ENCODE measurements at places on chromosomes 7 and 10.

- DNase-seq: no peak
Measured at GRCh38 chr10:17729630-17730029, 22.4 kb upstream of the TMEM236 start.

DNA sequence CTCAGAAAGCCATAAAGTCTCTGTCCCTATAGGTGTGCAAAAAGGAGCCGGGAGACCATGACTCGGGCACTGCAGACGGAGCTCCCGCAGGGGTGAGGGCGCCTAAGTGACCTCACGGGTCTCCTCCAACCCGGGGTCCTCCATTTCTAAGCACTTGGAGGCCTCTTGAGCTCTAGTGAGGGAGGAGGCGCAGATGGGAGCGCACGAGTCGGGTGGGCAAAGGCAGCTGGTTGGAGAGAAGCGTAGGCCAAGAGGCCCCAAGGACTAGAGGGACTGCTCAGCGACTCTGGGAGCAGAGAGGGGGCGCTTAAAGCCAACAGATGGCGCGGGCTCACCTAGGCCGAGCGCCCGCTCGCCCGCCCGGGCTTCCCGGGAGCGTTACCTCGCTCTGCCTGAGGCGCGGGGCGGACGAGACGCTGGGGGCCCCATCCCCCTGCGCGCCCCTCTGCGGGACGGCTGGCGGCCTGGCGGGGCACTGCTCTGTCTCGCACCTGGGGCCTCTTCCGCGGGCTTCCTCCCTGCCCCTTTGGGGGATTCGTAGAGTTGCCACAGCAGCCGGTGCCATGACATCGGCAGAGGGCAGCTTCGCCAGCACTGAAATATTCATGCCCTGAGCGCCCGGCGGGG lies 523 bp upstream of the CDH23 start:
- peak; percentile 54 for DNase-seq

DNA sequence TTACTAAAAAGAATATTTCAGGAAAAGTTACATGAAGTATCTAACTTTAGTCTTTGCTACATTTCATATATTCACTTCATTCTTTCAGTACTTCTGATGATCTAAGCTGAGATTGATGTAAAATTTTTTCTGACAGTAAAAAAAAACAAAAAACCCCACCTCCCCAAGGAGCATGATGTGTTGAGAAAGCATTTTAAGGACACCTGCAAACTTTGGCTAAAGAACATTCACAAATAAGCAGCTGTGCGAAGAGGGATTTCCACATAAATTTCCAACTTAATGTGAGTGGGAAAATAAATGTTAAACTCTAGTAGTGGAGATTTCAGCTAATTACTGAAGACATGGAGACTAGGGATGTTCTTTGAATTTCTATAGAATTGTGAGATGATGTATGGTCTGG lies 35.5 kb downstream of the DLD start:
- DNase-seq: no peak

DNA sequence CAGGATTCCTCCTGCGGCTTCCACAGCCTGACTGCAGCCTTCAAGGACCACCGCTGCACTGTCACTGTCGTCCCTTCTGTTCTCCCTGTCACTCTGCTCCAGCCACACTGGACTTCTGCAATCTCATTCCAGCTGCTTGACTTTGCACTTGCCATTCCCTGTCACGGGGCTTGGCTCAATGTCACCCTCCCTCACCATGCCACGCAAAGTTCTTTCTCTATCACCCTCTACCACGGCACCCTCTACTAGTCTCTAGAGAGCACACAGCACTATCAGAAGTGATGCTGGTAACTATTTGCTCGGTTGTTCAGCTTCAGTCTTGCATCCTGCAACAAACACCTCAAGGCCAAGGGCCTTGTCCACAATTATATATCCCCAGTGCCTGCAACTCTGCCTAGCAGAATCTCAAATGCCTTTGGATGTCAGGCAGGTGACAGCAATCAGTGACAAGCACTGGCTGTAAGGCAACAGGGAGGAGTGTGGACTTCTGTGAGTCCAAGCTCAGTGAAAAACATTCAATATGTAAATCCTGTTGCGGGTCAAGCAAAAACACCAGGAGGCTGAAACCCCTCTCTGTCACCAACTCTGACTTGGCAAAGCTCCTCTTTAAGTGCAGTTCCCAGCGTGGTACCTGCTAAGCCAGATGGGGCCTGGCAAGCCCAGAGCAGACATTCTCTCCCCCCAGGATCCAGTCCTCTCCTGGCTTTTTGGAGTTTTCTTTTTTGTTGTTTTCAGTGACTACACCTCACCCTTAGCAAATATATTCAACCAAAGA lies 259.9 kb downstream of the FGFR2 start:
- DNase-seq: no peak

DNA sequence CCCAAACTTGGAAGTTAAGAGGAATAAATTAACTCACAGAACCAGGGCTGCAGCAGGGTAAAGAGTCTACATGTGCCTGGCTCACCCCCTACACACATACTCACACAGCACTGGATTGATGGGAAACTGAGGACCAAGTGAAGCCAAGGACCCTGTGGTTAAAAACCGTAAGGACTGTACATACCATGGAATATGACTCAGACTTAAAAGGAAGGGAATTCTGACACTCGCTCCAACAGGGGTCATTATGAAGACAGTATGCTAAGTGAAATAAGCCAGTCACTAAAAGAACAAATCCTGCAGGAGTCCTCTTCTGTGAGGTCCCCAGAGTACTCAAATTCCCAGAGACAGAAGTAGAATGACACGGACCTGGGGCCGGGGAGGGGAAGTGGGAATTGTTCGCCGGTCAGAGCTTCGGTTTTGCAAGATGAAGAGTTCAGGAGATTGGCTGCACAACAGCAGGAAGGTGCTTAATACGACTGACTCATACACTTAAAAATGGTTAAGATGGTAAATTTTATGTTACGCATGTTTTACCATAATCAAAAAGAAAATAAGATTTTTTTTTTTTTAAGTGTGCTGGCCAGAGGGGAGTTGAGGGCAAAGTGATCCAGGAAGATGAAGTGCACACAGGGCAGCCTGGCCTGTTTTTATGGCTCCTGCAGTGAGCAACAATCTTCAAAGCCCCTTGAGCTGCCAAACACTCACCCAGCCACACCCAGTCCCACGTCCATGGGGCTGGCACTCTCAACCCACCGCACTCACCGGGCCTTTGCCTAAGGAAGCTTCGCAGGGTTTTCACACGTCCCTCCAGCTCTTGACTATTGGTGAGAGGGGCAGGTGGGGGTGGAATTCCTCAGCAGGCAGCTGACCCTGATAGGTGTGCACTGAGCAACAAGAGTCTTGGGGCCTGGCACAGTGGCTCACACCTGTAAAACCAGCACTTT lies 26.4 kb downstream of the DRGX start:
- no peak for DNase-seq

DNA sequence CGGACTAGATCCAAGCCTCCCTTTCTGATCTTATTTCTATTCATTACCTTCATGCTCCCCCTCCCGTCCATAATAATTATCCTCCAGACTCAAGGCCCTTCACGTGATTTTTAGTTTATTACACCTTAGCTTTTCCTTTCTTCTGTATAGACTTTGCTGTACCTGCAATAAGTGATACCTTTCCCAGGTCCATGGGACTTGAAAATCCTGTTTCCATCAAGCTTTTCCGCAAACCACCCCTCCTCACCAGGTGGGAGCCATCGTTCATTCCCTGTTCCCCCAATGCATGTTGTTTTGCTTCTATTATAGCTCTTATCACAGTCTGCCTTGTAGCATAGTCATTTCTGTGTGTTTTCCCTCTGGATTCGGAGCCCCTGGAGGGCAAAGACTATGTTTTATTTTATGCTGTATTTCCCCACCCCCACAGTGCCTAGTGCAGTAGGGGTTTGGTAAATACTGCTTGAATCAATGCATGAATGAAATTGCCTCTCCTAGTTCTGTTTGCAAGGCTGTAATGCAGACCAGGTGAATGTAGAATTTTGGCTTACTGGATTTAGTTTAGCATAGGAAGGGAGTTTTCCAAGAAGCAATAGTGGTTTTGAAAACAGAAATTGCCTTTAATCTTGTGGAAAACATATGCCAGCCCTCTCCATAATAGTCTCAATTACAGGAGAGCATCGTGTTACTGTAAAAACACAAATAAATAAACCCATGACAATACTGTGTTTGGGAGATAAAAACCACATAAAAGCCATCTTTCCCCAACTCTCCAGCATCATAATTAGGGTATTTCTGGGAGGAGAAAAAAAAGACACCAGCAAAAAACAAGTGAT lies 213.4 kb downstream of the AUTS2 start:
- no peak for DNase-seq

- no peak for DNase-seq
Measured at GRCh38 chr10:22043327-22043633, 39.8 kb upstream of the DNAJC1 start.

- peak; percentile 48 for DNase-seq
Measured at GRCh38 chr10:3852147-3852904, 67.3 kb upstream of the KLF6 start.

- no peak for DNase-seq
Measured at GRCh38 chr10:70751991-70752390, 33.2 kb downstream of the TBATA start.

DNA sequence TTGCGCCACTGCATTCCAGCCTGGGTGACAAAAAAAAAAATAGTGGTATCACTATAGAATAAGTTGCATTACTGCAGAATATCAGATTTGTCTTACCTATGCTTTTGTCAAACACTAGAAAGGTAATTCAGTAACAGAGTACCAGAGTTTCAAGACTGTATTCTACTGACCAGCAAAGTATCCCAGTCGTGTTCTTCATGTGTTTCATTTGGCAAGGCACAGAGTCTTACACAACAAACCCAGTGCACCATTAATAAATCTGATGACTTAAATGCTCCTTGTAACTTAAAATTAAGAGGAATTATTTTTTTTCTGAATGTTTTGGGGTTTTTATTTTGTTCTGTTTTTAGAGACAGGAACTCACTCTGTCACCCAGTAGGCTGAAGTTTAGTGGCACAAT lies 34.4 kb upstream of the PBLD start:
- no peak for DNase-seq
